ENCODE measurements at places on chromosomes 12 and 14.

DNA sequence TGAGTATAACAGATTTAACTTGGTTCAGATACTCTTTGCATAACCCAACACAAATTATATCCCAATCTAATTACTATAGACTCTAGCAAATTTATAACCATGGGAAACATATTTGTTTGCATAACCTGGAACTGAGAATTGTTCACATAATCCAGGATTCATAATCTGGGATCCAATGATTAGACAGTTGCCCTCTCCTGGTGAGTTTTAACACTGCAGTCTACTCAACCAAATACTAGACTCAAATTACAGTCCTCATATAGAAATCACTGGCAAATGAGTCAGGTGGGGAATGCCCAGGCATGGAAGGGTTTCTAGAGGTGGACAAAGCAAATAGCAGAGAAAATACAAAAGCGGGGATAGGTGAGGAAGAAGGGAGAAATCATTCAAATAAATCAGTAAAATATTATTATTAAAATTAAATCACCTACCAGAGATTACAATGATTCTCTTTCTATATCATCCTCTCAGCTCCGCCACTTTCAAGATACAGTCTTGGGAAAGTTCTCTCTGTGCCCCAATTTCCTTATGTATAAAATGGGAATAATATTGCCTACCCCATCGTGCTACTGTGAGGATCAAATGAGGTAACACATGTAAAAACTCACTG is 9.4 kb downstream of the GCH1 start:
- DNase-seq, result peak; percentile 59

GRCh38 chr14:36454599-36455240 is 65.3 kb downstream of the NKX2-1 start:
- no peak for DNase-seq

- no peak for DNase-seq
Observed at GRCh38 chr14:103315351-103315911, 18.6 kb upstream of the EIF5 start.

GRCh38 chr14:63237791-63238190 is 33.5 kb downstream of the RHOJ start:
- DNase-seq, result no peak

- no peak for DNase-seq
Observed at GRCh38 chr12:66739940-66740651, 61.2 kb upstream of the GRIP1 start.

DNA sequence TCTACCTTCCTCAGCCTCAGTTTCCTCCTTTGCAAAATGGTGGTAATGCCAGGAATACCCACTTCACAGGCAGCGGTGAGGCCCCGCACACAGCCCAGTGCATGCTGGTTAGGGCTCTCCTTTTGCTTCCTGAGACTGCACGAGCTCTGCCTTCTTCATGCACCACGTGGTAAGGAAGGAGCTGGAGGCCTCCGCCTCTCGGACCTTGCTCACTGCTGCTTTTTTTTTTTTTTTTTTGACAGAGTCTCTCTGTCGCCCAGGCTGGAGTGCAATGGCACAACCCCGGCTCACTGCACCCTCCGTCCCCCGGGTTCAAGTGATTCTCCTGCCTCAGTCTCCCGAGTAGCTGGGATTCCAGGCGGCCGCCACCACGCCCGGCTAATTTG is 18.1 kb downstream of the TAMALIN start:
- DNase-seq, result peak; percentile 34

GRCh38 chr12:52838609-52839435 is 4.7 kb upstream of the KRT79 start:
- DNase-seq, result no peak

- DNase-seq, result no peak
Observed at GRCh38 chr12:28374556-28374955, 184.3 kb downstream of the CCDC91 start.

DNA sequence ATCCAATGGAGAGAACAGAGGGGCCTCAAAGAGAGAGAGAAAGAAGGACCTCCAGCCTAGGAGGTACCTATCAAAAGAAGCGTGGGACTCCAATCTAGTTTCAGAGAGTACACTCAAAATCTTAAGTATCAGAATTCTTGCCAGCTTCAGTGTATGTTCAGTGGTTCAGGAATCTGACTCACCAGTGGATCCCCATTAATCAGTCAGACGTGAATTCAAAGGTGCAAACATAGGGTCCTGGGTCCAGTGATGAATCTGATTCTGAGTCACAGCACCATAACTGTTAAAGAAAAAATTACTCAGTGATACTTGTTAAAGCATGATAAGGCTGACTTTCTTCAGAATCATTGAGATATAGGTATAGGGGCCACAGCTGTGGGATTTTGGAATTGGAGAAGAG is 33.2 kb downstream of the ETNK1 start:
- peak; percentile 18 for DNase-seq

DNA sequence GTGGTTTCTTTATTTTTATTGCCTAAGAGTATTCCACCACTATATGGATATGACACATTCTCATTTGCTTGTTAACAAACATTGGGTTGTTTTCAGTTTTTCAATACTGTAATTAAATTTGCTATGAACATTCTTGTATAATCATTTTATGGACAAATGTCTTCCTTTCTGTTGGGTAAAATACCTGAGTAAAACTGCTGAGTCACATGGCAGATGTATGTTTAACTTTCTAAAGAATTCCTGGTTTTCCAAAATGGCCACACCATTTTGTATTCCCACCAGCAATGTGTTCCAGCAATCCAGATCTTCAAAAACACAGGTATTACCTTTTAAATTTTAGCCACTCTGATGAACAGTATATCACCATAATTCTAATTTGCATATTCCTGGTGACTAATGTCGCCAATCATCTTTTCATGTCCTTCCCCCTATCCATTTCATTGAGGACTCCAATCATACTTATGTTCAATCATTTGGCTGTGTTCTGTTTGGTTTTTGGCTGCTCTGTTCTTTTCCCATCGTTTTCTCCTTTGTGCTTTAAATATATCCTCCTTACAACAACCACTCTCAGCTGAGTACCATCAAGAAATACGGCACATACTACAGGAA is 36.0 kb downstream of the CDK17 start:
- DNase-seq, result no peak

All from CD4-positive, alpha-beta T cell treated with Interleukin-15 for 4 hours (primary cell).